ENCODE measurements at places on chromosomes 4 and X.

- no peak for DNase-seq
Measured at GRCh38 chr4:47442980-47443379, 20.5 kb downstream of the COMMD8 start.

DNA sequence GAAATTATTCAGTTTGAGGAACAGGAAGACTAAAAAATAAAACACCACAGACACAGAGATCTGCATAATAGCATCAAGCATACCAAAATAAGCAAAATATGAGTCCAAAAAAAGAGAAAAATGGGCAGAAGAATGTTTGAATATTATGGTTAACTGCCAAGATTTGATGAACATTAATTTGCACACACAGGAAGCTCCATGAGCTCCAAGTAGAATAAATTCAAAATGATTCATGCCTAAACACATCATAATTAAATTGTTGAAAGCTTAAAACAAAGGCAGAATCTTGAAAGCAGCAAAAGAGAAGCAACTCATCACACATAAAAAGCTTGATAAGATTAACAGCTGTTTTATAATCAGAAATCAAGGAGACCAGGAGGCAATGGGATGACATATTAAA, 156.6 kb upstream of the ARSJ start:
- no peak for DNase-seq

GRCh38 chr4:148773313-148773712, 331.1 kb upstream of the NR3C2 start:
- no peak for DNase-seq

GRCh38 chrX:53188763-53189162, 36.2 kb downstream of the KDM5C start:
- no peak for DNase-seq

DNA sequence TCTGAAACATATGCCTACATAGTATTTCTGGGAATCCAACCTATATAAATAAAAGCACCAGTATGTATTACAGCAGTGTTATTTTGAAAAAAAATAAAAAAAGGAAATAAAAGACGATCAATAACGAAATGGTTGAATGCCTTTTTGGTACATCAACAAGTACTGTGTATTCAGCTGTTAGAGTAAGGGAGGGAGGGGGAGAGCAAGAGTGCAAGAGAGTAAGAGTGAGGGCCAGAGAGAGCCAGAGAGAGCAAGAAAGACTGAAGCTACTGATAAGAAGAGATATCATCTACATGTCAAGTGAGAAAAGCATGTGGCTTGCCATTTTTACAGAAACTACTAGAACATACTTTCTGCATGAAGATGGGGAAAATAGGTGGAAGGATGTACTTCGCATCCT, 1.8 kb downstream of the SPIN4 start:
- DNase-seq: no peak

DNA sequence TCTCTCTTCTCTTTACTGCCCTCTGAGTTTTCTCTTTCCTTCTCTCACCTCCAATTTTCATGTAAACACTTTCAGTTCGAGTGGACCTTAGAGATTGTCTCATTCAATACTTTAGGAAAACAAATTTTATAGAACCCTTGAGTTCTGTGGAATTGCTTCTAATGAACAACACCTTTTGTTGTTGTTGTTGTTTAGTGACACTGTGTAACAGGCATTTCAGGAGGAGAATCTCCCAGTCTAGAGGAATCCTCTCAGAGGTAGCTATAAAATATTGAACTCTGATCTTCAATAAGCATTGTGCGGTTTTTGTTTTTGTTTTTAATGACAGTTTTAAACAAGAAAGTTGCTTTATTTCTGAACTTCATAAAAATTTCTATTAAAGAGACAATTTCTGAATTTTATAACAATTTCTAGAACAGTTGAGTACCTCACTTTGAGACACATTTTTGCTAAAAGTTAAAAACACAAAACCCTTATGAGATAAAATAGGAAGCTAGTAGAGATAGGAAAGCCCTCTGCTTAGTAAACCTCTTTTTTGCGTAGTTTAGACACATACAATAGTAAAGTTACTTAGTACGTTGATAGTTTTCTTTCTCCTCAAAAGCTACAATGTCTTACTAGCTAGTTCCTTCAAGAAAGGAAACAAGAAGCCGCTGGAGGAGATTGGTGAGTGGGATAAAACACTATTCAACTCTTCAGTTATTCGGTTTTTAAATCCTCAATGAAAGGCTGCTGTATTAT, 38.8 kb downstream of the CLCN3 start:
- no peak for DNase-seq

DNA sequence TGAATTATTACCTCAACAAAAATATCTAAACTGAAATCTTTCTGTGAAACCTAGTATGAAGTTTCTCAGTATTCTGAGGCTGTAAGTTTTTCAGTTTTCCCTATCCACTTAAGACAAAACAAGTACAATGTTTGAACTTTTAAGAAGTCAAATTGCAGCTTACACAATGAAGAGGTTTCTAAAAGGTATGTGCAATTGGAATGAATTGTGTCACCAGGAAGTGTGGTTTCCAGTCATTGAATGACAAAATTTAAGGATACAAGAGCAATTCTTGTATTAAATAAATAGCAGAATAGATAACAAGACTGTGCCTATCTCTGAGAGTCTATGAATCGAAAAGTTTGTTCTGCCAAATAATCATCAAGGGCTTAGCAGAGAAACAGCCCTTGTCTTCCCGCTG, 207.3 kb downstream of the ANKRD50 start:
- DNase-seq: no peak

GRCh38 chr4:6425336-6425735, 47.1 kb downstream of the PPP2R2C start:
- DNase-seq: no peak
